ENCODE measurements at places on chromosomes 12 and 14.

- DNase-seq = no peak
These were observed 256.7 kb downstream of the ITPR2 start for GRCh38 chr12:26576266-26576665.

DNA sequence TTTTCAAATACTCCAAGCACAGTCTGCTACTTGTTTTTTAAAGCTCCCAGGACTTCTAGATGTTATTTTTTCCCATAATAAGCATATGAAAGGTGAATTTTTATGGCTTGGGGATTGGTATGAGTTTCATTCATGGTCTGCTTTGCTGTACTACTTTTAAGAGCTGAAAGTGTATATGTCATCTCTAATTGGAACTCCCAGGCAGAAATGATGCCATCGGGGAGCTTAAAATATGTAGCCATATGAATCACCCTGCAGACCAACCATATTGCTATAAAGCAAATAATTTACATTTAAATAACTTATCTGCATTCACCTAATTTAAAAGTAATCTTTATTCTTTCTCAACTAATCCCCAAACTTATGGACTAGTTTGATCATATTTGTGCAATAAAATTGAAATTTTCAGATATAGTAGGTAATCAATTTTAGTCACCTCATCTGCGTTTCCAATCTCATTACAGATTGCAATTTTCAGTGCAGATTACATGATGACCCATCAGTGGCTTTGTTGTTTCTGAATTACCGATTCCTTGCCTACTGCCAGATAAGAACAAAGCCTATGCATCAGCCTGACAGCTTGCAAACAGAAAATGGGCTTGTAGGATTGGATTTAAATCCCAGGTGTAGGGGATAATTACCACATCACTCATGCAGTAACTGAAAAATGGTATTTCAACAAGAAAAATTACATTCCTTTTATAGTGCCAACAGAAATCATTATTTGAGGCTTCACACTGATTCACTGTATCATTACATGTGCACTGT is 689.4 kb downstream of the NOVA1 start:
- no peak for DNase-seq

GRCh38 chr12:86530996-86531655 is 274.9 kb upstream of the MGAT4C start:
- no peak for DNase-seq

GRCh38 chr14:61582815-61583214 is 112.5 kb upstream of the HIF1A start:
- DNase-seq = no peak
